ENCODE measurements at places on chromosomes 3 and 15.

DNA sequence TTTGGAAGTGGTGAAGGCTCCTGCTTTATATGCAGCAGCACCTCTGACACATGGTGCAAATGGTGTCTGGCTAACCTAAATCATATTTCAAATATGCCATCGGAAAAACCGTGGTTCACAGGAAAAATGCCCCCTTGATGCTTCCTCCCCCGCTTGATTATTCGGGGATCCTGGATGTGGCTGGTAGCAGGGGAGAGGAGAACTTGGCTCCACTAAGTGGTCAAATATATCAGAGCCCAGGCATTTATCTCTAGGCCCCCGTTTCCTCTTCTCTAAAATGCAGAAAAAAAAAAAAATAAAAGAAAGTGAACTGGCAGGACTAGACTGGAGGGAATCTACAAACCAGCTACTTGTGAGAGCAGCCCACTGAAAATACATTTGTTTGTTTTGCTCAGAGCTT, 18.2 kb upstream of the ATP2B2 start:
- no peak for DNase-seq

- no peak for DNase-seq
Measured at GRCh38 chr3:158748237-158748828, 16.1 kb upstream of the RARRES1 start.

- no peak for DNase-seq
Measured at GRCh38 chr3:40427045-40427669, 30.0 kb upstream of the RPL14 start.

DNA sequence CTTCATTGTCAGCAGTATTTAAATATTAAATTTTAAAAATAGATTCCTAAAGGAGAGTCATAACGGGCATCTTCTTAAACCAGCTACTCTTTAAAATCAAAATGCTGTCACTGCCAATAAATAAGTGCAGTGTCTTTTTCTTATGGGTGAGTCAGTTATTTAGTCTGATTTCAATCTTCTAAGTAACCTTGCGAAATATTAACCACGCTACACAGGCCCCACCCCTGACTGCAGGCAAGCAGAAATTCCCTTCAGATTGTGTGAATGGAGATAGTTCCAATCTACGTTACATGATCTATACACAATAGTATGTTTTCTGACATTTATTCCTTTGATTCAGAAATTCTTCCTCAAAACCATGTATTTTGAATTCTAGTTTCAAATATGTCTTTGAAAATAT, 141.5 kb downstream of the GADL1 start:
- DNase-seq, result no peak

DNA sequence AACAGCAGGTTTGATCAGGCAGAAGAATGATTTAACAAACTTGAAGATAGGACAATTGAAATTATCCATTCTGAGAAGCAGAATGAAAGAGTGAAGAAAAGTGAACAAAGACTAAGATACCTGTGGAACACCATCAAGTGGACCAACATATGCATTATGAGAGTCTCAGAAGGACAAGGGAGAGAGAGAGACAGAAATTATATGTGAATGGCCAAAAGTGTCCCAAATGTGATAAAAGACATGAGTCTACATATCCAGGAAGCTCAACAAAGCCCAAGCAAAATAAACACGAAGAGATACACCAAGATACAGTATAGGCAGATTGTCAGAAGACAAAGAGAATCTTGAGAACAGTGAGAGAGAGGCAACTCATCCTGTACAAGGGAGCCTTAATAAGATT, 5.6 kb upstream of the NR1I2 start:
- DNase-seq, result no peak

DNA sequence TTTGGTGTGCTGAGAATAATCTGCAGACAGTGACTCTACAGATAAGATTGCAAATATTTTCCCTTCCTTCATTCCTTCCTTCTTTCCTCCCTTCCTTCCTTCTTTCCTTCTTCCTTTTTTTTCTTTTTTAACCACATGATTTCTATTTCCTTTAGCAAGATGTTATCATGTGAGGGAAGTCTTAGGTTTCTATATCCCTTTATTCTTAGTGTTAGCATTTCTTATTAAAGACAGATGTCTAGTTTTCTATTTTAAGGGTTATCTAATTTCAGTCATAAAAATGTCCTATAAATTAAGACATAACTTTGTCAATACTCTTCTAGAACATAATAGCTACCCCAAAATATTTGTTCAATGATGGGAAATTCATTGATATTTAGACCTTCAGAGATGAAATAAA, 470.9 kb downstream of the LPP start:
- no peak for DNase-seq

DNA sequence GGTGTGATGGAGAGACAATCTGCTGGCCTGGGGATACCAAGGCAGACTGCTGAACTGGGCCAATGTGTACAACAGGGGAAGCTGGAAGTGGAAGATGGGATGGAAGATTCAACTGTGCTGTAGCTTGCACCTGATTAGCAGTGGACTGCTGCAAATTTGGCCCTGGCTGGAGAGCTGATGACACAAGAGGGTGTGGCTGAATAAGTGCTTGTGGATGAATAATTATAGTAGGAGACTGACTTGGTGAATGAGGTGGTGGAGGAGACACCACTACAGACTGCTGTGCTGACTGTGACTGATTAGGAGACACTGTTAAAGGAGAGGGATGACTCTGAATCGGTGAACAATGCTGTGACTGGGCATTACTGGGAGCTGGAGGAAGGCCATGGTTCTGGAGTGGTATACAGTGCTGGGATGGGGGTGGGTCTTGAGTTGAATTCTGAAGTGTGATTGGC, 52.5 kb downstream of the PHC3 start:
- no peak for DNase-seq

GRCh38 chr3:118559286-118559685, 475.4 kb downstream of the IGSF11 start:
- DNase-seq, result no peak

DNA sequence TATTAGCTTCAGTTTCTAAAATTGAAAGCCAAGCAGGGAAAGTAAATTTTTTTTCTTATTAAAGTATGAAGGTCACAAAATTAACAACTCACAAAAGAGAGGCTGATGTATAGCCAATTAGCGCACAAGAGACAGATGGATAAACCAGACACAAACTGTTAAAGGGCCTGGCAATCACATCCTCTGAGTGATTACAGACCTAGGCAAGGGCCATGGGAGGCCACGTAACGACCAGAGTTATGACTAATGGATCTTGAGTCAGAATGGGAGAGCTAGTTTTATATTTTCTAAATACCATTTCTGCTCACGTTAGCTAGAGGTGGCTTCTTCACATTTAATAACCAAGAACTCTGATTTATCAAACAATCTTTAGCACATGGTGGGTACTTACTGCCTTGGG, 17.8 kb upstream of the SCAMP5 start:
- no peak for DNase-seq

GRCh38 chr15:86278586-86278985, 198.9 kb downstream of the AGBL1 start:
- DNase-seq, result no peak

DNA sequence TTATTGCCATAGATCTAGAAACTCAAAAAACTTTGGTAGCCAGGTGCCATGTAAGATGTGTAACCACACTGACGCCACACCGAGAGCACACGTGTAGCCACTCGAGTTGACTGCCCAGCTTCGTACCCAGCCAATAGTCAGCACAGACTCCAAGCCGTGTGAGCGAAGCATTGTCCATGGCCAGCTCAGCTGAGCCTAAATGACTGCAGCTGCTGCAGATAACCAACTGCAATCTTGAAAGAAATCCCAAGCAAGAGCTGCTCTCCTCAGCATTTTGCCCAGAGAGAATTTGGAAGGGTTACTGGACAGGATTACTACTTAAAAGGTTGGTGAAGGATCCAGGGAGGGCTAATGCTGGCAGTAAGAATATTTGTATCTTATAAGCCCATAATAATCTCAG, 193.0 kb upstream of the THRB start:
- no peak for DNase-seq

DNA sequence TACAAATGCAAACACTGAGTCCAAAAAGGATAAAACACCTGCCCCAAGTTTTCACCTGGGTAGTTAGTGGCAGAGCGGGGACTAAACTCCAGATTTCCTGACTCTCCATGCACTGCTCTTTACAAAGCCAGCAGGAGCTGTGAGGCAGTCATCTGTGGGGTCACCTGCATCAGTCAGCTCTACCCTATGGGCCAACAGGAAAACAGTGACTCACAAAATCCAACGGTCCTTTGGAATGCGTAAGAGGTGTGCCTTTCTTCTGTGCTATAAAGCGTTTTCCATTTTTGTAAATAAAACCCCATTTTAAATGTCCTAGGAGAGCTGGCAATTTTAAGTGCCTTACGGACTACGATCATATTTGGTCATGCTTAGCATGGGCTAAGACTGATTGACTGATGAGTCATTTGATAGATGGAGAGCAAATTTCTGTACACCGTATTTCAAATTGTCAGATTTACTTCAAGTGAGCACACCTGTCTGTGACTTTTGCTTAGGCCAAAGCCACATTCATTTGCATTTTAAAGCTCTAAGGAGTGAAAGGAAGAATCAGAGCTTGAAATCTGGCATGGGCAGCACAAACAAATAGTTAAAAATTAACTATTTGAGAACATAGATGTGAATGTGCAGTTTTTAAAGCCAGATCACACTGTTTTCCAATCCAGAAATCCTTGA, 4.4 kb upstream of the COL8A1 start:
- no peak for DNase-seq

- DNase-seq, result no peak
Measured at GRCh38 chr3:25581335-25581734, 83.4 kb downstream of the TOP2B start.

DNA sequence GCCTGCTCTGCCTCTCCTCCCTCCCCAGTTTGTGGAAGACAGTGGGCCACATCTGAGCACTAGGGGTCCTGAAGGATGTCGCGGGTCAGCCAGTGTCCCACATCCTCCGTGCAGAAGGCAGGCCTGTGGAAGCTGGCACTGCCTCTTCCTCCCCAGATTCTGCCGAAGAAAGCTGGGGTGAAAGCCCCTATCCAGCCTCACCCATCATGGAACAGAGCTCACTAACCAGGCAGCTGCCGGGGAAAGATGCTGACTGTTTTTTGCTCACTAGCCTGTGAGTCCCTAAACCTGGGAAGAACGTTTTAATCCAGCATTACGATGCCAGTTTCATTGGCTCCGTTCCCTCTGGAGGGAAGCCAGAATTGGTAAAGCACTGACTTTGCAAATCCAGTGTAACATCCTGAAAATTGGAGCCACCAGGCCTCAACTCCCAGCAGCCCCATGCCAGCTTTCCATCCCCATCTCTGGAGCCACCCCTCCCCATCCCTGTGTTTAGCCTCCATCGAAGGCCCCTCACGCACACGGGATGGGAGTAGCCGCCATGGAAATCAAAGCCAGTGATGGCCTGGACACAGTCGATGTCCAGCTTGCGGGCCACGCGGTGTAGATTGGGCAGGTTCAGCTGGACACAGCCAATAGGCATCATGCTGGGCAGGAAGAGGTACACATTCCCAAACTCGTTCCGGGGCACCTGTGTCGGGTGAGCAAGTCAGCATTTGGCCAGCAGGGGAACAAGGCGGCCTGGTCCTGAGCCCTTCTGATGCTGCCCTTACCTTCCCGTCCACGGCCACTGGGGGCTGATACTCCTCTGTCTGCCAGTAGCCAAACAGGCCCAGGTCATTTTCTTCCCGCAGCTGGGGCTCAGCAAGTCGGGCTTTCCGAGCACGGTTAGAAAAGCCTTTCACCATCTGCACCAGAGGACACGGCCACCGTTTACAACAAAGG, 23.5 kb downstream of the TMEM43 start:
- no peak for DNase-seq

DNA sequence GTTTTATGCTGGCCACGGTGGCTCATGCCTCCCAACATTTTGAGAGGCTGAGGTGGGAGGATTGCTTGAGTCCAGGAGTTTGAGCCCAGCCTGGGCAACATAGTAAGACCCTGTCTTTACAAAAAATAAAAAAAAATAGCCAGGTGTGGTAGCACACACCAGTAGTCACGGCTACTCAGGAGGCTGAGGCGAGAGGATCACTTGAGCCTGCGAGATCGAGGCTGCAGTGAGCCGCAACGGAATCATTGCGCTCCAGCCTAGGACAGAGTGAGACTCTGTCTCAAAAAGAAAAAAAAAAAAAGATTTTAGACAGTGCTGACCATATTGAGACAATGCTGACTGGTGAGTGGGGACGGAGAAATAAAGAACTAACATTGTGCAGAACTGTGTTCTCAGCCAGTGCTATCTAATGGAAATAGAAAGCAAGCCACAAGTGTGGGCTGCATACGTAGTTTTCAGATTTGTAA, 67.2 kb downstream of the ST6GAL1 start:
- no peak for DNase-seq

- DNase-seq, result peak; percentile 16
Measured at GRCh38 chr3:102536456-102536855, 101.6 kb downstream of the ZPLD1 start.

GRCh38 chr15:64925335-64926330, 13.9 kb downstream of the ANKDD1A start:
- DNase-seq, result no peak

DNA sequence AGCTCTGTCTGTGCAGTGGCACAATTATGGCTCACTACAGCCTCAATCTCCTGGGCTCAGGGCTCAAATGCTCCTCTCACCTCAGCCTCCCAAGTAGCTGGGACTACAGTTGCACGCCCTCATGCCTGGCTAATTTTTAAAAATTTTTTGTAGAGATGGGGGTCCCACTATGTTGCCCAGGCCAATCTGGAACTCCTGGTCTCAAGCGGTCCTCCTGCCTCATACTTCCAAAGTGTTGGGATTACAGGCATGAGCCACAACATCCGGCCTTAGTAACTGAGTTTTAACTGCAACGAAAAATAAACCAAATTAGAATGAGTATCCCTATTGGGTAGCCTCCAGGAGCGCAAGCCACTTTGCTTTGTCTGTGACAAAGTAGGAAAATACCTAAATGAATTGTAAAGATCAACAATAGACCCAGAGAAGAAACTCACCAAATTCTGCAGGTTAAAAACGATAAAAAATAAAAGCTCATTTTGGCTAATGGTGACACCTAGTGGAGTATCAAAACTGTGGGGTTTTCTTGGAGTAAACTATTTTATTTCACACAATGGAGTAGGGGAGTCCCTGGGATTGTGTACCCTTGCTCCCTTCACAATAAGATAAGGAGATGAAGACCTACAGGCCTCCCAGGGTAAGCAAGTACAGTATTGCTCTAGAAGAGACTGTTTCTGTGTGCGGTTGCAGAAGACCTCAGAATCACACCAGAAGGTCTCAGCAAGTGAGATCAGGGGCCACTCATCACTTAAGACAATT, 21.0 kb upstream of the CA12 start:
- peak; percentile 21 for DNase-seq

DNA sequence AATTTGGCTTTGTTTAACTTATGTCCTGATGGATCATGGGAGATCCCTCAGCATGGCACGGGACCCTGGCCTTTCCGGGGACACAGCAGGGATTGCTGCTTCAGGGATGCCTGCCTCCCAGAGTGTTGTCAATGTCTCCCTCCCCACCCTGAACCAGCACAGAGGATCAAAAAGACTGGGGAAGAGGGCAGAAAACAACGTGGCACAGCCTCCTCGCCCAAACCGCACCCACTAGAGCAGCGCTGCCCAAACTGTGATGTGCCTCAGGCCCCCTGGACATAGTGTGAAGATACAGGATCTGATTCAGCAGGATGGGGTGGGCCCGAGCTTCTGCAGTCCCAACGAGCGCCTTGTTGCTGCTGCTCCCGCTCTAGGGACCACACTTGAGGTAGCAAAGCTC, 34.5 kb downstream of the SLC6A20 start:
- no peak for DNase-seq

- no peak for DNase-seq
Measured at GRCh38 chr3:184491011-184491576, 70.5 kb upstream of the EPHB3 start.

GRCh38 chr3:37594873-37595783, 266.6 kb upstream of the CTDSPL start:
- DNase-seq, result no peak

GRCh38 chr3:194082743-194083636, 53.0 kb upstream of the HES1 start:
- DNase-seq, result no peak

- DNase-seq, result no peak
Measured at GRCh38 chr3:27533261-27533607, 49.0 kb upstream of the SLC4A7 start.

Measured in central memory CD4-positive, alpha-beta T cell (primary cell).